ENCODE measurements at places on chromosomes 1 and 21.

- no peak for DNase-seq
Measured at GRCh38 chr21:26840912-26841311, 4.3 kb downstream of the ADAMTS1 start.

DNA sequence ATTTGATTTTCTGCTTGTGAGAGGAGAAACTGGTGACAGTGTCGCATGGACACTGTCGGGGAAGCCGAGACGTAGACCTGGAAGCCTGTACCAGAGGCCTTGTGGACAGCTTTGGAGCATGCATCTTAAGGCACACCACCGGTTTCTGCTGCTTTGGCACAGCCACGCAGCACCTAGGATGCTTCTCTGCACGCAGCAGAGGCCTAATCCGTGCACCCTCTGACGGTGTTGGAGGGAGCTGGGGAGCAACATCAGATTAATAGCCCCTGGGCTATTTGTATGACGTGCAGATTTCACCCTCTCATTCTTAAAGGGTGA is 30.3 kb downstream of the TEX35 start:
- DNase-seq, result no peak

DNA sequence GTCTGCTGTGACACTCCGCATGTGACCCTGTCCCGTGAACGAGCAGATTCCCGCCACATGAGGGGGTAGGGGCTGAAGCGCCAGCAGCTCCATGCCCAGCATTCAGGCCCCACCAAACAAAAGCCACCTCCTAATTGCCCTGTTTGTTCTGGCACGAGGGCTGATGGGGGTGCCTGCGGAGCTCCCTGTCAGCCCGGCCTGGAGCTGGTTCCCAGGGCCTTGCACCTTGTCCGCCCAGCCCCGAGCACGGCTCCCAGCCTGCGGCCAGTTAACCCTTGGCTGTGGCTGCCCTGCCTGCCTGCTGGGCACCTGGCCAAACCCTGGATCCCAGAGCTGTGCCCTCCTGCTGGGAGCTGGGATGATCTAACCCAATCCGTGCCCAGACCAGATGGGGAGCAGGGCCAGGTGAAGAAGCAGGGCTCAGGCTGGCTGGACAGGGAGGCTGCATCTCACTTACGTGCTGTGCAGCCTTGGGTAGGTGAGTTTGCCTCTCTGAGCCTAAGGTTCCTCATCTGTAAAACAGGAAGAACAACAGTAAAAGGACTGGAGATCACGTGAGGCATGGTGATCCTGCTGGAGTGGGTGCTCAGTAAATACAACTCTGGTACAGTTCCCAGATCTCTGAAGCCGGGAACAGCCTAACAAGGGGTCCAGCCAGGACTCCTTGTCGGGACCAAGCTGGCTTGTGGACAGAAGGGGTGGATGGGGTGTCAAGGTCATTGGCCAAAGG is 110.9 kb upstream of the IFFO2 start:
- no peak for DNase-seq

DNA sequence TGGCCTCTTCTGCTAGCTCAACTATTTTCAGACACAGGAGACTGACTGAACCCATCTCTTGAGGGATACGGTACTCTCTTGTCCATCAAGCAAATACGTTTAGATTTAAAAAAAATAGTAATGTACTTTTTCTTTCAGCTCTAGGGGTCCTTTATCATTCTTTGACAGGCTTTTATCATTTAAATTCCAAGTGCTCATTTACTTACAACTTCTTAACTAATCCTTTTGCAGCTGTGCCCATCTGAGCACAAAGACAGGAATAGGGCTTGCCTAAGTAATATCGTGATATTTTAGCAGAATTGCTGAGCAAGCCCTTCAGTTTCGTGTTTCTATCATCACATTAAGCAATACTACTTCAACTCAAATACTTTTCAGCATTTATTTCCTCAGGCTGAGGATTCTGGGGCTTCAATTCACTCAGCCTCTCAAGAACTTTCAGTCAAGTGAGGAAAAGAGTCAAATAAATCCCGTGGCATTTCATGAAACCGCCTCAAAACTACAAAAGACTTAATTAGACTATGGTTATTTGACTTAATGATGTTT is 317.6 kb downstream of the BACH1 start:
- no peak for DNase-seq

GRCh38 chr1:226661965-226662364 is 77.1 kb downstream of the ITPKB start:
- no peak for DNase-seq

DNA sequence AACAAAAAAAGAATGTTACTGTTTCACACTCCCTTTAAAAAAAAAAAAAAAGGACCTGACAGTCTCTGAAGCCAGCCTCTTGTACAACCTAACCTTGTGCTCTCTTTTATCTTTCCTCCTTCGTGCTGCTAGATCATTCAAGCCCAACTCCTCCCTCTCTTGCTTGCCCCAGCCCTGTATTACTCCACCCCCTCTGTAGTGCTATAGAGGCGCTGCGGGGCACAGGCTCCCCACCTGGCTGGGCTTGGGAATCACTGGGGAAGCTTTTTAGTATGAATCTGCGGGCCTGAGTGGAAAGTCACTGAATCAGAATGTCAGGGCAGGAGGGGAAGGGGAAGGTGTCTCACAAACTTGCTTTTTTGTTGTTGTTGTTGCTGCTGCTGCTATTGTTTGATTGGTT is 383.7 kb upstream of the CAMK1G start:
- no peak for DNase-seq

DNA sequence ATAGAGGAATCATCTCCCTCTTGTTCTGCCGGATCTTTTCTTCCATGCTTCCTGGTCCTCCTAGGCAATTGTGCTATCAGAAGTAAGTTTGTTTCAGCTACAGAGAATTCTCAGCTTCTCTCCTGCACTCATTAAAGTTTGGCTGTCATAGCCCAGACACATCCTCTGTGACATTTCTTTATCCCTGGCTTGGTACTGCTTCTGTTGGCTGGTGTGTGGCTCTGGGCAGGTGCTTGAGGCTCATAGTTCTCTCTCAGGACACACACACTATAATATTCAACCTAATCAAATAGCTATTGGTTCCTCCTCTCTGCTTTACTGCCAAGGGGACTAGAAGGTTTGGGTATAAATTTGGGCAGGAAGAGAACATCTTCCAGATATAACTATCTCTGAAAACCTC is 172.1 kb downstream of the ROR1 start:
- DNase-seq, result no peak
